Immature natural killer cell (primary cell): ENCODE measurements at places on chromosomes 12 and 14. TPM values are rescaled to one million over a fixed set of nuclear protein-coding genes. Genes with fewer than 3 reads are reported as not detected.

DNA sequence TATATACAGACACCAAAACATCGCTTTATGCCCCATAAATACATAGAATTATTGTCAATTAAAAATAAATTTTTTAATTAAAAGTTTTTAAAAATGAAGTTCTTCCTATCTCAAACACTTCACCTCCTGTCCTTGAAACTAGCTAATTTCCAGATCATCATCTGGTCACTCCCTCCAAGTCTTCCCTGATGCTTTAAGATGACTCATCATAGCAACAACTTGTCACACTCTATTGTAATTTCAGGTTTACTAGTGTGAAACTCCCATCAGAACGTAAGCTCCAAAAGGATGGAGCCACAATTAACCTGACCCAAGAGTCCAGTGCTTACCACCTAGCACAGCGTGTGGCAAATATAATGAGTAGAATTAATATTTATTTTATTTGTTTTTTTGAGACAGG, 16.3 kb downstream of the GXYLT1 start:
- no peak for DNase-seq

GRCh38 chr12:68321140-68321539, 11.0 kb downstream of the MDM1 start:
- DNase-seq = no peak

DNA sequence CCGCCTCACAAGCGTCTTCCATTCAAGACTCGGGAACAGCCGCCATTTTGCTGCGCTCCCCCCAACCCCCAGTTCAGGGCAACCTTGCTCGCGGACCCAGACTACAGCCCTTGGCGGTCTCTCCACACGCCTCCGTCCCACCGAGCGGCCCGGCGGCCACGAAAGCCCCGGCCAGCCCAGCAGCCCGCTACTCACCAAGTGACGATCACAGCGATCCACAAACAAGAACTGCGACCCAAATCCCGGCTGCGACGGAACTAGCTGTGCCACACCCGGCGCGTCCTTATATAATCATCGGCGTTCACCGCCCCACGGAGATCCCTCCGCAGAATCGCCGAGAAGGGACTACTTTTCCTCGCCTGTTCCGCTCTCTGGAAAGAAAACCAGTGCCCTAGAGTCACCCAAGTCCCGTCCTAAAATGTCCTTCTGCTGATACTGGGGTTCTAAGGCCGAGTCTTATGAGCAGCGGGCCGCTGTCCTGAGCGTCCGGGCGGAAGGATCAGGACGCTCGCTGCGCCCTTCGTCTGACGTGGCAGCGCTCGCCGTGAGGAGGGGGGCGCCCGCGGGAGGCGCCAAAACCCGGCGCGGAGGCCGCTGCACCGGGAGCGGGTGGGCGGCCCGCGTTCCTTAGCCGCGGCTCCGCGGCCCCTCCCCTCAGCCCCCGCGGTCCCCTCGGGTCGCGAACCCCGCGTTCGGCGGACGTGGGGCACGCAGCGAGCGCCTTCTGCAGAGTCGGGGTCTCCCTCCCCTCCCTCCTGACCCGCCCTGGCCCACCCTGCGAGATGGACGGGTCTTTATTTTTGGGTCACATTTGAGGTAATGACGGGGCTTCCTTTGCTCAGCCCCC, at the start of gene UBC:
TSS of gene UBC (minus strand) at position 259 of the 847 bp plus-strand sequence. CDS start 879 bp downstream, outside the sequence.
- DNase-seq = peak; percentile 95

TSPAN8 gene
- not detected for polyA plus RNA-seq

DNA sequence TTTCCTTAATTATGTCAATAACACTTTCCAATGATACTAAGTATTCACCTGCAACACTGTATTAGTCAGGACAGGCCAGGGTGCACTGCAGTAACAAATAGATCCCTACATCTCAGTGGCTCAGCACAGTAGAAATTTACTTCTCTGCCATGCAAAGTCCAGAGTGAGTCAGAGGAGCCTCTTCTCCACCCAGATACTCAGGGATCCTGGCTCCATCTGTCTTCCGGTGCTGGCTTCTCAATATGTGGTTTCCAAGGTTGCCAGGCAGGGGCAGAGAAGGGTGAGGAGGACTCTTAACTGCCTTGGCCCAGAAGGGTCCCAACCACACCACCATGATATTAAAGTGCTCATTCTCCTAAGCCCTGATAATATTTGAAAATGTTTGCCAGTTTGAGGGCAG, 47.8 kb downstream of the ADGRD1 start:
- no peak for DNase-seq

- DNase-seq = no peak
Measured at GRCh38 chr12:124631681-124632256, 64.4 kb upstream of the NCOR2 start.

GRCh38 chr14:59195912-59196311, 7.4 kb downstream of the DAAM1 start:
- no peak for DNase-seq

GRCh38 chr12:18250313-18250916, 10.9 kb upstream of the PIK3C2G start:
- no peak for DNase-seq
